ENCODE measurements at places on chromosomes 6 and 20.

DNA sequence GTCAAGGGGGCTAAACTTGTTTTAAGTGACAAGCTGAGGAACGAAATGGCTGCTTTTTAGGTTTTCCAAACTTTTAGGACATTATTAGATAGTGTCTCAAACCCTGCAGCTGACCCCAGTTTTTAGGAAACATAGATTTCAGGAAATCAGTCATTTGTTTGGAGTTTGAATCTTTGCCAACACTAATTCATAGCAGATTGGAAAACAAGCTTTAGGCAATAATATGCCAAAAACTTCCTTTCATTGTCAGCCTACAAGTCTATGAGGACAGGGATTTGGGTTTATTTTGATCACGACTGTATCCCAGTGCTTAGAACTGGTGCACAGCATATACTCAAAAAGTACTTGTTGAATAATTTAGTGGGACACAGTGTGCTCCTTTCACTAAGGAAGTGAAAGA lies 123.2 kb downstream of the TINAG start:
- DNase-seq, result no peak

DNA sequence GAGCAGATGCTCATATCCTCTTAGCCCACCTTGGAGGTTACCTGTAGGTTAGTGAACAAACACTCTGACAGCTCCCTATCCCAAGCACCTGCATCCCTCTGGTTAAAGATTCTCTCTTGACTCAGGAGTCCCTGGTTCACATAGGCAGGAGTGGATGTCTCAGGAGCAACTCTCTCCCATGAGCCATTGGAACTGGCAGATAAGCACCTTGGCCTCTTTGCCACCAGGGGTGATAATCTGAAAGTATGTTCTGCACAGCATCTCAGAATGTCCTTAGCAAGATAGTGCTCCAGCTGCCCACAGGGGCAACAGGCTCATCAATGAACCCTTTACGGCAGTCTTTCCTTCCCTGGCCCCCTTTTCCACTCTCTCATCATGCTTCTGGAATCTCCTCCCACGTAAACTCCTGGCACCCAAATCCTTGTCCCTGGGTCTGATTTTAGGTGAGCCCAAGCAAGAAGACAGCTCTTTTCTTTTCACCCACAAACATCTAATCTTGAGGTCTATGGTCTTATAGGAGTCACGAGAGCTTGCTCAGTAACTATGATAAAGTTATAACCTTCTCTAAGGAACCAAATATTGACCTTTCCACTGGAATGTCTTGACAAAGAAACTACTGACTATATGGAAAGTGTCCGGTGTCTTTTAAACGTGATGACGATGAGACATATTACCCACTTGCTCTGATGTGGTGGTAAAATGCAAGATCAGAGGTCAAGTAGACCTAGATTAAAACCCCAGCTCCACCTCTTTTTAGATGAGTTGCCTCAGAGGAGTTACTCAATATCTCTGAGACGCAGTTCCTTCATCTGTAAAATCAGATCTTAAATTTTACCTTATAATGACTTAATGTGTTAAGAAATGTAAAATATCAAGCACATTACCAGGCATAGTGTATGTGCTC lies 39.8 kb upstream of the ISM1 start:
- no peak for DNase-seq

DNA sequence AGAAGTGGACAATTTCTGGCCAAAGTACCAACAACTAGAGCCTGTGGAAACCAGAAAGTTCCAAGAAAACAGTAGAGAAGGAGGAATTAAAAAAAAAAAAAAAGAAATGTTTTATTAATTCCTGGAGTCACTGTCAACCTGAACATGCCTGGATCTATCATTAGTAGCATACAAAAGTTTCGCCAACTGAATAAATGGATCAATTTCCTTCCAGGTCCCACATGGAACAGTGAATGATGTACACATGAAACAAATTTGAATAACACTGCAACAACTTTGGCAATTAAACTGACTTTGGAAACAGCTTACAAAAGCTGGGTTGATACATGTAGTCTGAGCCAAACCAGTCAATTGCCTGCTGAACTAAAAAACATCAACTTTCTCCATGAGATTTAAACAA lies 90.0 kb upstream of the HMGCLL1 start:
- DNase-seq, result no peak

DNA sequence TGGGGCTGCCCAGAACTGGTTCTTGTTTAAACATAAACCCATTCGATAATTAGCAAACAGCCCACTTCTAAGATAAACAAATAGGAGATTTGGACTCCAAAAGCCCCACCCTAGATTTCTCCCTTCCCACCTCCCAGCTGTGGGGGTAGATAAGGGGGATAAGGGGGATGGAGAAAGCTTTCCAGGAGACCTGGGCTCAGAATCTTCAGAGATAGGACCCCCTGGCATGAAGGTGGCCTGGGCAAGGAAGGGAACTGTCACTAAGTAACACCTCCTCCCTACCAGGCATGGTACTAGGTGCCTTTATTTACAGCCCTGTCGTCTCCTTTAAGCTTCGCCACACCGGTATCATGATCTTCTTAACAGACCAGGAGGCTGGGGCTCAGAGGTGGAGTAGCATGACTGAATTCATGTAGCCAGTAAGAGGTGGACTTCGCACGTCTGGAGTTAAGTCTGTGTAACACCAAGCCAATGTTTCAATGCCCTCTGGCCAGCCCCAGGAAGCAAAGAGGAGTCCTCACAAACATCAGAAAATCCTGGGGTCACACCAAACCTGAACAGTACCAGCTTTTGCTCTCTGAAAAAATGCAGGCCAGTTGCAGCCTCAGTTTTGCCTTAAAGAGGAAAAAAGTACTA lies 4.6 kb downstream of the SDC4 start:
- no peak for DNase-seq

GRCh38 chr6:97668716-97669115 lies 385.7 kb upstream of the MMS22L start:
- no peak for DNase-seq

GRCh38 chr6:98056955-98057354 lies 773.9 kb upstream of the MMS22L start:
- DNase-seq, result no peak

- peak; percentile 23 for DNase-seq
Measured at GRCh38 chr6:30169658-30170614, 6.6 kb downstream of the TRIM15 start.

GRCh38 chr6:155253337-155253736 lies 10.5 kb upstream of the CLDN20 start:
- DNase-seq, result no peak

- no peak for DNase-seq
Measured at GRCh38 chr6:132499757-132500156, 13.2 kb downstream of the STX7 start.

- no peak for DNase-seq
Measured at GRCh38 chr6:75608956-75609533, 7.4 kb downstream of the SENP6 start.

- DNase-seq, result no peak
Measured at GRCh38 chr6:41731561-41732086, 3.8 kb downstream of the TFEB start.

DNA sequence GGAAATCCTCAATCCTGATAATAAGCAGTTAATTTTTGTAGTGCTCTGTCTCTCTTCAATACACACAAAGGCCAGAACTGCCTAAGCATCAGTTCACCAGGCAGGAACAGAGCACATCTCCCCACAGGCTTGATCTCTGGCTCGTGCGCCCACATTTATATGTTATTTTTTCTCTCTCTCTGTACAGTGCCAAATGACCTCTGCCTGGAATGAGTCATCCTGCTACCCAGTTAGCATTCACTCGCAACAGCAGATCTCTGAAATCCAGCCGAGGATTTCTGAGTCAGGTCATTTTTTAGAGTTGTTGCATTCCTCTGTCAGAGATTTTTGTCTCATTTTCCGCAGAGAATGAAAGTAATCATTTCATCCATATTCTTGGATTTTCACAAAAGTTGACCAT lies 107.1 kb downstream of the COL12A1 start:
- peak; percentile 65 for DNase-seq

- peak; percentile 90 for DNase-seq
Measured at GRCh38 chr6:158002951-158003853, 21.5 kb downstream of the SYNJ2 start.

DNA sequence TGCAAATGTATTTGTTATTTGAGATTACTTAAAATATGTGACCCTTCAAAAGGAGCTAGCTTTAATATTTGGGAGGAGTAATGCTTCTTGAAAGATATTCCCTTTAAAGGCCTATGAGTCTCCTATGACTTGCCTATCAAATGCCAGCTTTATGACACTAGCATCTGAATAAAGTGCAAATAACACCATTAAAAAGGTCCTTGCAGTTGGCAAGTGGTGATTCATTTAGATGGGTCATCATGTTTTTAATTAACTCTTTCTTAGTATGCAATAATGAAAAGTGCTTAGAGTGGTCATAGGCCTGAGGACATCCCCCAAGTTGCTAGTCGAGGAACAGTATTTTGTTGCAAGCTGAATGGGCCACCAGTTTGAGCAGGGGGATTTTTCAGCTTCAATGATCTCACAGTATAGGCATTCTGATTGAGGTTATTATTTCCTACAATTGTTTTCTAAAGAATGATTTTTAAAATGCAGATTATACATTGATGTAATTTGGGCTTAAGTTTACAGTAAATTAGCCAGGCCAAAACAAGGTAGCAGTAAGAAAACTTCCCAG lies 3.7 kb upstream of the CD2AP start:
- no peak for DNase-seq

GRCh38 chr6:23388086-23388783 lies 737.8 kb upstream of the NRSN1 start:
- no peak for DNase-seq

- DNase-seq, result no peak
Measured at GRCh38 chr6:35485402-35485877, 11.4 kb downstream of the TEAD3 start.

DNA sequence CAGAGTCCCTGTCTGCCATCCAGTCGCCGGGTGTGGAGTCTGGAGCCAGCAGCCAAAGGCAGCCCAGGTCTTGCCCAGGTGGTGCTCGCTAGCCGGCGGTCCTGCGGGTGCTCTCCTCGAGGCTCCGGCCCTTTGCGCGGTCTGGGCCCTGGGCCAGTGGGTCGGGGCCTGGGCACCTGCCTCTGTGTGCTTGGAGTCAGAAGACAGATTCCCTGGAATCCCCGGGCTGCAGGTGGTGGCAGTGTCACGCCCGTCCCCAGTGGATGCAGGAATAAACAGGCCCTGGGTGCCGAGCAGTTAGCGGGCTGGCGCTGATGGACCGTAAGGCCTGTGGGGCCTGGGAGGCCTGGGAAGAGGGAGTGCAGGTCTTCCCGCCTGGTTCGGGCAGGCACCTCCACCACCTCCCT lies 5.3 kb downstream of the SS18L1 start:
- no peak for DNase-seq

DNA sequence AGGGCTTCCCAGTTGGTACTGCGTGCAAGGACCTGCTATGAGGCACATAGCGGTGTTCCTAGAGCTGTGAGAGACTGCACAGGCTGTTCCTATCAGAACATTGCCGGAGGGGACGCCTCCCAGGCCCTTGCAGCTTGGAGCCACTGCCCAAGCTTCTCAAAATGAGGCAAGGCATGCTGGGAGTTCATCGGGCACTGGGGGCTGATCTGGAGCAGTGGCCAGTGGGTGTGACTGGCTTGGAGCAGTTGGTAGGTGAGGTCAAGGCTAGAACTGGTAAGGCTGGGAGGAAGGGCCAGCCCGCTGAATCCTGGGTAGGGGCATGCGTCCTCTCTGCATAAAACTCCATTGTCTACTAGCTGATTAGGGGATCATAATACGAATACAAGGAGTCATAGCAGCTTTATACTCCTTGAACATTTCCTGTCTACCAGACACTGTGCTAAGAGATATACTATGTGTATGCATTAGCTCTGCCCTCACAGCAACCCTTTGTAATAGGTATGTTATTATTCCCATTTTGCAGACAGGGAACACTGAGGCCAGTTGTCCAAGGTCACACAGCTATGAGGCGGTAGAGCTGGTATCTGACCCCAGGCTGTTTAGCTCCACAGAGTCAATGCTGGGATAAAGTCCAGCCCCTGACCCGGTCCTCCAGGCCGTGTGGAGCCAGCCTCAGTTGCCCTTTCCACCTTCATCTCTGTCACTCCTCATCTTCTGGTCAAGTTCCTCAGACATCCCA lies 53.7 kb downstream of the DLGAP4 start:
- no peak for DNase-seq

GRCh38 chr20:41316602-41317545 lies 657 bp downstream of the ZHX3 start:
- peak; percentile 56 for DNase-seq

DNA sequence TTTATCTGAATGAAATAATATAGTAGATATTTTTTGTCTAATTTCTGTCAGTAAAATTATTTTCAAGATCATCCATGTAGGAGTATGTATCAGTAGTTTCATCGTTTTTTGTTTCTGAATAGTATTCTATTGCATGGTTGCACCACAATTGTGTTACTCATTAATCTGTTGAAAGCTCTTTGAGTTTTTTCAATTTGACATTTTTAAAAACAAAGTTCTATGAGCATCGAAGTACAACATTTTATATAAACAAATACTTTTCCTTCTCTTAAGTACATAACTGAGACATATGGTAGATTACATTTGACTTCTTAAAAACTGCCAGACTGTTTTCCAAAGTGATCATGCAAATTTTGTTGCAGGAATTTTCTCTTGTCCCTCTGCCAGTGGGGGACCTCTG lies 1113.1 kb upstream of the CITED2 start:
- DNase-seq, result no peak

- DNase-seq, result no peak
Measured at GRCh38 chr6:35585658-35586057, 73.0 kb upstream of the TULP1 start.

DNA sequence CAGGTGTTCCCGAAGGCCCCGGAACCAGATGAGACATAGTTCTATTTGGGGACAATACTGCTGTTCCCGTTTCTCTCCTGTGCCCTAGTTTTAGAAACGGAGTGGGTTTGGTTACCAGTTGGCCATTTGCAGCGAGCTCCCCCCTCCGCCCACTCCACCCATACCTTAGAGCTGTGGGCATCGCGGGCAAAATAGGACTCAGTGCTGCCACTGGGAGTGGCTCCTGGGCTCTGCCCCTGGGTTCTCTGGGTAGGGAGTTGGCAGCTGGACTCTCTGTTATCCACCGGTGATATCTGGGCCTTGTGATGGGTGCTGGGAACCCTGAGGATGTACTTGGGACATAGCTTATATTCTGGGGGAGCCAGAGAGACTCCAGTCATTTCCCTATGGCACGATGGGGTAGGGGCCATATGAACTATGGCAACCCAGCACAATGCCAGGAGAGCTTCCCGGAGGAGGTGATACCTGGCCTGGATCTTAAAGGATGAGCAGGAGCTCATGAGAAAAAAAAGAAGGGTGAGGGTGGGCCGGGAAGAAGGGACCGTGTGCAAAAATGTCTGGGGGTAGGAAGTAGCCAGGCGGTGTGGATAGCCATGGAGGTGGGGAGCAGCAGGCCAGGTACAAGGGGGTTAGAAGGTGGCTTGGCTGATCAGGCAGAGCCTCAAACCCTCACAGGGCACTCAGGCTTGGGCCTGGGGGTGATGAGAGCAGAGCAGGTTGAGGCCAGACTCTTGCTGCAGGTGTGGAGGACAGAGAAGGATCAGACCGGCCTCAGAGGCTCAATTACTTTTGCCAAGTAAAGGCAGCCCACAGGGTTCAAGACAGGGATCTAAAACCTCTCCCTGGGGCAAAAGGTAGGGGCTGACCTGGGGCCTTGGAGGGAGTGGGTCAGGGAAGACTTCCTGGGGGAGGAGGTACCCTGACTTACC lies 9.6 kb downstream of the SRC start:
- no peak for DNase-seq

Measured in right lung (tissue), 10 donors.